ENCODE measurements at places on chromosomes 3 and 15.
A peak's percentile ranks its signal among the peaks of the same experiment; 100 is the strongest.

DNA sequence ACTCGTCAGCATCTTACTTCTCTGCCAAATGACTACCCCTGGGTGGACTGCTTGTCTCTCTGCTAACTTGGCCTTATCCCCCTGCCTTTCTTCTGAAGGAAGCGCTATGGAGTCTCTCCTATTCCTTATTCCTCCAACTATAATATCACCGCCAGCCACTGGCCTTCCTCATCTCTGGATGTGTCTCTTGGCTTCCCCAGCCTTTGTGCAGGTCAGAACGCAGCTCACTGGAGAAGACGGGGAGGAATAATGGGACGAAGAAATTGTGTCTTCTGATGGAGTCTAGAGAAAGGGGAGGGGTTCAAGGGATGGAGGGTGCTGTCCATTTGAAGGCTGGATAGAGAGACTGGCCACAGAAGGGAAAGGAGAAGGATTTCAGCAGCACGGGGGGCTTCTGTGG lies 16.9 kb downstream of the ITGA11 start:
- DNase-seq, result no peak

GRCh38 chr15:64824929-64825430 lies 467 bp downstream of the PIF1 start:
- DNase-seq, result no peak

GRCh38 chr3:115710799-115711198 lies 87.5 kb downstream of the GAP43 start:
- no peak for DNase-seq

- DNase-seq, result no peak
These were observed 15.5 kb upstream of the PRSS50 start for GRCh38 chr3:46733026-46733800.

GRCh38 chr3:102478160-102478559 lies 43.3 kb downstream of the ZPLD1 start:
- DNase-seq, result no peak

- no peak for DNase-seq
These were observed 6.7 kb downstream of the EPHA3 start for GRCh38 chr3:89113893-89114840.

- DNase-seq, result no peak
These were observed 38.5 kb downstream of the ZBTB20 start for GRCh38 chr3:115108614-115109013.

DNA sequence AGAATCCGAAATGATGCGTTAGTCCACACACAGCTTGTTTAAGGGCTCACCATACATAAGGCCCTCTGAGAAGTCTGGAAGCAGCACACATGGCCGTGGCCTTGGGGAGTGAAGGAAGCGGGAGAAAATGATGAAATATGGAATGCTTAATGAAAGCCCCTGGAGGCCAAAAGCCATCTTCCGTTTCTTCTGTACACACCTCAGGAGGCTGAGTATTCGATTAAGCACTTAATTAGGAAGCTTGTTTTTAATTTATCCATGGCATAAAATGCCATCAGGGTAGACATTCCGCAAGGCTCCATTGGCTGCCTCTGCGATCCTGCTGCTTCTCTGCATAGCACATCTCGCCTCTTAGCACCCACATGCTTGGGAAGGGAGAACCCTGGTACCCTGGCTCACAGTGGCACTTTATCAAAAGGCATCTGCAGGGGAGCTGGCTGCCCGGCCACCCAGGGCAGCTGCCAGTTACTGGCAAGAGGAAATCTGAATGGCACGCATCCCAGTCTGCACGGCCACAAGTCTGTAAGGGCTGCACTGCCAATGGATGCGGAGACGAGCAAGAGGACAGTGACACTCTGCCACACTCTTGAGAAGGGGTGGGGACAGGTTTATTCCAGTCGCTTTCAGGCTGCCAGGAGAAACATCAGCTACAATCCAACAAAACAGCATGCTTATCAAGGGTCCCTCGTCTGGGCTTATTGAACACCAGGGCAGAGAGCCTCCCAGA lies 356.2 kb downstream of the OCA2 start:
- DNase-seq, result no peak

GRCh38 chr15:71333839-71334238 lies 218.6 kb downstream of the THSD4 start:
- peak; percentile 53 for DNase-seq

DNA sequence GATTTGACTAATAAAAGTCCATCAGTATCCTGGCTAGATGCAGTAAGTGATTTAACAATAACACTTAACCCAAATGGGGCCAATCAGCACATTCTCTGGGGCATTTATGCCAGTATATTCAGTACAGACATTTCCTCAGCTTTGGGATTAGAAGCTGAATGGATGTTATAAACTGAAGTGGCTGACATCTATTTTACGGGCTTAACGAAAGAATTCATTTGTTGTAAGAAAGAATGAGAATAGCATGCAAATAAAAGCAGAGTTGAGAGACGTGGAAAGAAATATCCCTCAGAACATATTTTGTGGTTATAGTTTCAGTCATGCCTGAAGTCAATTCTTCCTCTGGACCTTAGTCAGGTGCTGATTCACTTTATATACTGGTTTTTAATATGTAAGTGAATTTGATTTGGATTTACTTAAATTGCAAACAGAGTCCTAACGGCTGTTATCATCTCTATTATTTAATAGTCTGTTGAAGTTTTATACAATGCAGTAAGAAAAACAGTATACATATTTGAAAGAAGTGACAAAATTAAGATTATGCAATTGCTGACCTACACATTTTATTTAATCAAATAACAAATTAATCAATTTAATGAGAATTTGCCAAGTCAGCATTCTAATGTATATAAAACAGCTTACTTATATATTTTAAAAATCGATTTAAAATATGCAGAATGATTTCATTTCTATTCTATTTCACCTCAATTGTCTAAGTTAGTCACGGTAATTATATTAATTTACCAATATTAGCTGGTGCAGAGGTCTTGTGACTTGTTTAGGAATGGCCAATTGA lies 513.9 kb upstream of the CADM2 start:
- DNase-seq, result no peak

DNA sequence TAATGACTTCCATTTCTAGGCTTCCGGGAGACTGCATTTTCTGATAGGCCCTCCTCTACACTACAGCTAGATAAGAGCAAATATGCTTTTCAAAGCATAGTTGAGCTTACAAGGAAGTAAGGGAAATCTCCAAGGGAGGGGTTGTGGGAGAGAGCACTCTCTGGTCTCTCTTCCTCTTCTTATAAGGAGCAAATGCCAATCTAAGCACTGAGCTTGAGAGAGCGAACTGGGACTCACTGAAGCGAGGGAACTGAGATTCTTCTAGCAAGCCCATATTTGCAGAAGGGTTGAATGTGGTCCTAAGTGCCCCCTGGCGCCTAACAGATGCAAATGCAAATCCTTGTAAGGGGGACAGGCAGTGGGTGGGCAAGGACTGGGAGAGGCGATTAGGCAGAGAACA lies 164.8 kb downstream of the ERC2 start:
- peak; percentile 57 for DNase-seq

DNA sequence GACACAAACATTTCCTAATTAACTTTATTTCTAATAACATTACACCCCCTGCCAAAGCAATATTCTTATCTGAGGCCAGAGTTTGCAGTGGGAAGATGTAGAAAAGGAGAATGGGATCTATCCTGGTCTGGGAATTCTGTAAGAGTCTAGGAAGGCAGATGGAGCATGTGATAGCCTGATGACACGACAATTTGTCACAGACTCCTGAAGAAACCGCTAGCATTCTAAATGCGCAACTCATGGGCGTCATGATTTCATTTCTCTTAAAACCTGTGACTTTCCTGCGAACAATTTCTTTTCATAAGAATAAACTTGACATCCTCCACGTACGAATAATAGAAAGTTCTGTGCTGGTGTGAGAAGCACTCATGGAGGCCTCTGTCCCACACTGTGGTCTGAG lies 72.9 kb upstream of the ATP10A start:
- peak; percentile 91 for DNase-seq

GRCh38 chr3:156792945-156793344 lies 33.2 kb upstream of the LEKR1 start:
- DNase-seq, result no peak

- DNase-seq, result no peak
These were observed 8.0 kb upstream of the ALG1L2 start for GRCh38 chr3:130073582-130073981.

GRCh38 chr3:146156666-146157314 lies 4.2 kb downstream of the PLOD2 start:
- no peak for DNase-seq

DNA sequence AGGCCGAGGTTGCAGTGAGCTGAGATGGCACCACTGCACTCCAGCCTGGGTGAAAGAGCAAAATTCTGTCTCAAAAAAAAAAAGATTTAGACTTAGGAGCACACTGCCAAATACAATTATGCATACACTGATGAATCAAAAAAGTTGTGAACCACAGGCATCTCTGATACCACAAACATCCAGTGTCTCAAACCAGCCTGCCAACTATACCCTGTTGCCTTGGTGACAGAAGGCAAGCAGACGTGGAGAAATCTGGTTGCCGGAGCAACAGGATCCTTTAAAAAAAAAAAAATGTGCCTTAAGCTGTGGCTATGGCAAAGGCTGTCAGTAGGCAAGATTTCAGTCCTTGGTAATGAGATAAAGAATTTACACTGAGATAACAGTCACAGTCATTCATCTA lies 202.3 kb downstream of the NEK10 start:
- DNase-seq, result peak; percentile 58

DNA sequence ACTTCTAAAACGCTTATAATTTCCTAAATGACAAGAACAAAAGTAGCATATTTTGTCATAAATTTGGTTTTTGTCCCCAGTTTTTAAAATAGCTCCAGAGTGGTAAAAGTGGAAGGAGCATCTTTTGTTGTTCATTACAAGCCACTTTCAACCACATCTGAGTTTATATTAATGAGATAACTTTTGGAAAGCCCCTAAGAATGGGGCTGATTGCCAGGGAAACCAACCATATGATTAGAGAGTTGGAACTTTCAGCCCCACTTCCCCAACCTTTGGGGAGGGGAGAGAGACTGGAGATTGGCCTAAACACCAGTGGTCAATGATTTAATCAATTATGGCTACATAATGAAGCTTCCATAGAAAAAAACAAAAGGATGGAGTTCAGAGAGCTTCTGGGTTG lies 57.4 kb downstream of the CPA3 start:
- no peak for DNase-seq

GRCh38 chr15:60840703-60841411 lies 361.9 kb upstream of the ICE2 start:
- DNase-seq, result no peak

GRCh38 chr3:65851827-65852226 lies 186.9 kb downstream of the MAGI1 start:
- no peak for DNase-seq

Data from trophoblast cell (in vitro differentiated cells and primary cell).